Non-pigmented ciliary epithelial cell (primary cell): ENCODE measurements at places on chromosomes 13 and 19.

DNA sequence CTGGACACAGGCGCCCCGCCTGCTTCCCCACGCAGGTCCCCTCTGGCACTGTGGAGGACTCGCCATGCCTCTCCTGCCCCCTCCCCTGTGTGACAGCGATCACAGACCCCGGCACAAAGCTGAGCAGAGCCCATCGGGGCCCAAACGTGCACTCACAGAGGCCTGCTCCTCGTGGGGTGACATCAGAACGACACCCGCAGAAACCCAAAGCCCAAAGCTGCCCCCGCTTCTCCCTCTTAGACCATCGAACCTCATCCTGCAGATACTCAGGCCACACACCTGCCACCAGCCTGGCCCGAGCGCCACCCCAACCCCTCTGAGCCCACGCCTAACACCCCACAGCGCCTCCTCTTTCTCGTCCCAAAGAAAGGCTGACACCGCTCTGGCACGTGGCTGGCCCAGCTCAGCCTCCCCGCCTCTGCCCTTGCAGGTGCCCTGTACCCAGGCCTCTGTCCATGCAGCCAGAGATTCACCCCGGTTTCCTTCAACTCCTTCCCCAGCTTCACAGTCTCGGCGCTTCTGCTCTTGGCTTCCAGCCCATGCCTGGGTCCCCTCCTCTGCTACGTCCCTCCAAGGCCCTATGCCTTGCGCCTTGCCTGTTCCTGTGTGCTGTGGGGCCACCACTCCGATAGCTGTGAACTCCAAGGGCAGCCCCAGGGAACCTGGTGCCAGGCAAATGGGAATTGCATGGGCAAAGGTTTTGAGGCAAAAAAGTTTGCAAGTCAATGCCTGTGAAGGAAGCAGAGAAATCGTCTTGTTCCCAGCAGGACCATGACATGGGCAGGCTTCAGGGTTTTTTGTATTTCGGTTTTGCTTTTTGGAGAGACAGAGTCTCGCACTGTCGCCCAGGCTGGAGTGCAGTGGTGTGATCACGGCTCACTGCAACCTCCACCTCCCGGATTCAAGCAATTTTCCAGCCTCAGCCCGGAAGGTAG, 831 bp upstream of the CBARP start:
- no peak for DNase-seq

- DNase-seq, result no peak
These were observed 403.5 kb upstream of the GPC6 start for GRCh38 chr13:92823059-92823458.

GRCh38 chr13:91513790-91514189, 115.4 kb downstream of the GPC5 start:
- no peak for DNase-seq

GRCh38 chr19:55638864-55639359, 1.9 kb upstream of the ZNF580 start:
- DNase-seq, result no peak

GRCh38 chr13:23159205-23159759, 21.5 kb upstream of the SGCG start:
- peak; percentile 15 for DNase-seq
